ENCODE measurements at places on chromosomes 4 and X. TPM values are rescaled to one million over a fixed set of nuclear protein-coding genes. Genes with fewer than 3 reads are reported as not detected.

DNA sequence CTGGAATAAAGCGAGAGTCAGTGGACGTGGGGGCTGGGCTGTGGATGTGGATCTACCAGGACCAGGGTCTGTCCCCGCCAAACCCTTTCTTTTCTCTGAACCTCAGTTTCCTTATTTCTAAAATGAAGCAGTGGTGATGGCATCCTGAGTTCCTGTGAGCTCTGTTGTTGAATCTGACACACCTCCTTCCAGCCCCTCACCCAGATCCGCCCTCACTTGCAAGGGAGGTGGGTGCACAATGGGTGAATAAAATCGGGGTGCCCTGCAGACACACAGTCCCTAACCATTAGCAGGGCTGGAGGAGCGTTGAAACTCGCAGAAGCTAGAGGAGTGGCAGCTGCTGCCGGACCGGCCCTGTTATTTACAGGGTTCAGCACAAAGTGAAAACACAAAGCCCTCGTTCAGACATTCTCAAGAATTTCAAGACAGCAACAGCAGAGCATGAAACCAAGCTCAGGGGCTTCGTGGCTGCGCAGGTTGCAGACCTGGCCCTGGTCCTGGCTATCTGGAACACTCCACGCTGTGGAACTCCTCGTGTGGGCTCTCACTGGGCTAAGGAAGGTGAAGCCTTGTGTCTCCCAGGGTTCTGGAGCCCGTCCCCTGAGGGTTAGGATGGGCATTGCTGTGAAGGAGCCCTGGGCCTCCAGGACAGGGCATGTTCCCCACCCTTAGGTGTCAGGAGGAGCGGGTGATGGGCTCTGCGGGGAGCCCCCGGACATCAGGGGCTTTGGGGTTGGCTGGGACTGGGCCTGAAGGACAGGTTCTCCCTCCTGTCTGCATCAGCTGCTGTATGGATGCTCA, 42.9 kb downstream of the PSAPL1 start:
- DNase-seq: no peak
- H3K4me1 ChIP-seq: no peaks in the 10 kb centered on the region
- H3K27me3 ChIP-seq: no peaks in the 10 kb centered on the region
- no peak overlapping the region for H3K4me3 ChIP-seq

DNA sequence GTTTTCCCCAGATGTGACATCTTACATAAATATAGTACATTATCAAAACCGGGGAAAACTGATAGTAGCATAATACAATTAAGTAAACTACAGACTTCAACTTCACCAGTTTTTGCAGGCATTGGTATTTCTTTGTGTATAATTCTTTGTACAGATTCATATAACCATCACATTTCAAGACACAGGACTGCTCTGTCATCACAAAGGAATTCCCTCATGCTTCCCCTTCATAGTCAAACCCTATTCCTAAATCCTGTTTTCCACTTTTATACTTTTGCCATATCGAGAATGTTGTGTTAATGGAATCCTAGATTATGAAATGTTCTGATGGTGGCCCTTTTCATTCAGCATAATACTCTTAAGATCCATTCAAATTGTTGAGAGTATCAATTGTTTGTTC, 36.0 kb downstream of the STIM2 start:
- H3K27ac ChIP-seq: no peak overlapping the region
- no peaks in the 10 kb centered on the region for H3K27me3 ChIP-seq
- H3K4me1 ChIP-seq: peaks cover 4% of the 10 kb centered on the region
- no peak overlapping the region for H3K4me3 ChIP-seq

PCDH19 gene
- total RNA-seq: not detected

GRCh38 chr4:23171976-23172375, 479.2 kb downstream of the GBA3 start:
- H3K27ac ChIP-seq: no peak overlapping the region
- no peaks in the 10 kb centered on the region for H3K36me3 ChIP-seq
- no peaks in the 10 kb centered on the region for H3K27me3 ChIP-seq
- H3K4me3 ChIP-seq: no peak overlapping the region

EREG gene
- 2.3 TPM for total RNA-seq

DNA sequence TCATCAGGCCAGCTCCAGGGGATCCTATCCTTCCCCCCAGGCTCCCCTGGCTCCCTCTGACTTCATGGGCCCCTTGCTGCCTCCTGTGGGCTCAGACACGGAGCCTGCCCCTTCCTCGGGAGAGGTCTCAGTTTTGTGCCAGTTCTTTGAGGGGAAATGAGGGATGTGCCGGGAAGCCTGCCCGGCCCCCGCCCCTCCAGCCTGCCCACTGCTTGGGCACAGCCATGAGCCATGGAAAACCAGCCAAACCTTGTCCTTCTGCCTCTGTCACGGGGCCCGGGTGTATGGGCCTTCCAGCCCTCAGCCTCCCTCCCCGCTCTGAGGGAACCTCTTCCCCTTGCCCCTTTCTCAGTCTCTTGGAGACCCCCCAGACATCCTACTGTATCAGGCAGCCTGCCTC, 6.8 kb downstream of the BGN start:
- H3K4me3 ChIP-seq: no peak overlapping the region
- no peaks in the 10 kb centered on the region for H3K27me3 ChIP-seq
- no peaks in the 10 kb centered on the region for H3K36me3 ChIP-seq
- DNase-seq: no peak

GLUD2 gene
- total RNA-seq: not detected

DNA sequence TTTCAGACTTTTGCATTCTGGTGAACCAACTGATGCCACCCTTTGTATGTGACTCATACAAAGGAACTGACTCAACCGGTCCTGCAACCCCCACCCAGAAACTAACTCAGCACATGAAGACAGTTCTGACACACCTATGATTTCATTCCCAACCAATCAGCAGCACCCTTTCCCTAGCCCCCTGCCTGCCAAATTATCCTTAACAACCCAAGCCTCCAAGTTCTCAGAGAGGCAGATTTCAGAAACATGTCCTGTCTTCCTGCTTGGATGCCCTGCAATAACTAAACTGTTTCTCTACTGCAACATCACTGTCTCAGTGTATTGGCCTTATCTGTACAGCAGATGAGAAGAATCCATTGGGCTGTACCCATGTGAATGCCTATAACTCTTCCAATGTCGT, 284.7 kb downstream of the CAMK2D start:
- H3K4me1 ChIP-seq: no peaks in the 10 kb centered on the region
- no peak overlapping the region for H3K4me3 ChIP-seq
- H3K36me3 ChIP-seq: peaks cover 2% of the 10 kb centered on the region
- H3K27me3 ChIP-seq: no peaks in the 10 kb centered on the region

DNA sequence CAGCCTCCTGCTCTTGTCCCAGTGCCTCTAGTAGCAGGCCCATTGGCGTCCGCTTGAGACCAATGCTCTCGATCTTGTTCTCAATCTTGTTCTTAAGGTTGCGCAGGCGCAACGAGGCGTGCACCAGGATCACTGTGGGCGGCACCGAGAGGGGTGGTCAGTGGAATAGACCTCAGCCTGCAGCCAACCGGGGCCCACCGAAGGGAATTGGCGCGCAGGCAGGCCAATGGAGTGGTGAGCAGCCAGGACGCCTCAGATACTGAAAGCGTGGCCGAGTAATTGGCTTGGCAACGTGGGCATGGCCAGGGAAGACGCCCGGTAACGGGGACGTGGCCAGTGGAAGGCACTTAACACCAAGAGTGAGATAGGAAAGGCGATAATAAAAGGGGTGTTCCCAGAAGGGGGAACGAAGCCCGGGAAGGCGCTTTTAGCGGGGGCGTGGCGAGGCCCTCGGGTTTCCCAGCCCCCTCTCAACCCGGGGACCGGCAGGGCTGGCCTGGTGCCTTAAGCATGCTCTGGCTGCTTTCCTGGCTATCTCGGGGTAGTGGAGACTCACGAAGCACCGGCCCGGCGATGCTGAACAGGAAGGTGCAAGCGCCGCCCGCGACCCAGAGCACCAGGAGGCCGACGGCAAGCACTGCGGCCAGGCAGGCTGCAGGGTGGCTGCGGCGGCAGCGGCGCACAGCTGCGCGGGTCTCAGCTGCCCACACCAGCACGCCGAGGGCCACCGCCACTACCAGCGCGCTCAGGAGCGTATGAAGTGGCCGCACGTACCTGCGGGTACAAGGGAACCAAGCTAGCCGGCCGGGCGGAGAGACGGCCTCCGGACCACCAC, 1.7 kb downstream of the PRAF2 start:
- H3K27me3 ChIP-seq: no peaks in the 10 kb centered on the region
- peaks cover 6% of the 10 kb centered on the region for H3K36me3 ChIP-seq
- H3K27ac ChIP-seq: no peak overlapping the region
- H3K4me1 ChIP-seq: peaks cover 20% of the 10 kb centered on the region

DNA sequence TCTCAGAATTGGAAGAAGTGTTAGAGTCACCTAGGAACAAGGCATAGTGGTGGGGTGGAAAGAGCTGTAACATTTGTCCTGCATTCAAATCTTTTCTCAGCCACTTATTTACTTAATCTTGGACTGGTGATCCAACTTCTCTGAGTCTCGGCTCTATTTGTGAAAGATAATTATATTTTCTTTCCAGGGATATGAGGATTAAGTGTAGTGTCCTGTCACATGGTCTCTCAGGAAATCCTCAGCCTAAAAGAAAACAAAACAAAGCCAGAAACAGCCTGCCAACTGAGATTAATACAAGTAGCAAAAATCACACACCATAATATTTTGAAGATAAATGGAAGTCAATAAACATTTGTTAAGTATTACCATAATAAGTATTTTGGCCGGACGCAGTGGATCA, 33.3 kb upstream of the ETNPPL start:
- H3K4me1 ChIP-seq: no peaks in the 10 kb centered on the region
- no peaks in the 10 kb centered on the region for H3K27me3 ChIP-seq
- H3K27ac ChIP-seq: no peak overlapping the region
- no peaks in the 10 kb centered on the region for H3K36me3 ChIP-seq

DNA sequence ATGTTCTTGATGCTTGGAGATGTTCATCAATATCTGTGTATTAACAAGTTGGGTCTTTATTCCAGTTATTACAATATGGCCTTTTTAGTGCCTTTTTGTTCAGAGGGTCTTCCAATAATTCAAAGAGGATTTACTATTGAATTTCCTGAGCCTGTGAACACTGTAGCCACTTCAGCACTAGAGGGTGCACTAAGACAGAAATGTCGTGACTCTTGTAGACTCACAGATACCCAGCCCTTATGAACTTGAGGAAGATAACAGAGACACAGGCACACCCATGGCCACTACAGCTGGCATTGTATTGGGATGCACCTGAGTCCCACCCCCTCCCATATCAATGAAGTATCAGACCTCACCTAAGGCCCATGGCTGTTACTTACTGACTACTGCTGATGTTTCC, 54.4 kb upstream of the ACTRT1 start:
- no peaks in the 10 kb centered on the region for H3K36me3 ChIP-seq
- H3K4me1 ChIP-seq: no peaks in the 10 kb centered on the region
- no peak overlapping the region for H3K4me3 ChIP-seq
- no peaks in the 10 kb centered on the region for H3K27me3 ChIP-seq
- no peak for DNase-seq
